Right atrium auricular region (tissue), 2 donors: ENCODE measurements at places on chromosomes 5 and 9. TPM values are rescaled to one million over a fixed set of nuclear protein-coding genes. Genes with fewer than 3 reads are reported as not detected.

- no peak for DNase-seq
- no peak overlapping the region for H3K27ac ChIP-seq
- H3K27me3 ChIP-seq, result no peaks in the 10 kb centered on the region
- H3K4me3 ChIP-seq, result no peak overlapping the region
- no peaks in the 10 kb centered on the region for H3K36me3 ChIP-seq
Measured at GRCh38 chr9:6186691-6187090, 28.9 kb upstream of the IL33 start.

DNA sequence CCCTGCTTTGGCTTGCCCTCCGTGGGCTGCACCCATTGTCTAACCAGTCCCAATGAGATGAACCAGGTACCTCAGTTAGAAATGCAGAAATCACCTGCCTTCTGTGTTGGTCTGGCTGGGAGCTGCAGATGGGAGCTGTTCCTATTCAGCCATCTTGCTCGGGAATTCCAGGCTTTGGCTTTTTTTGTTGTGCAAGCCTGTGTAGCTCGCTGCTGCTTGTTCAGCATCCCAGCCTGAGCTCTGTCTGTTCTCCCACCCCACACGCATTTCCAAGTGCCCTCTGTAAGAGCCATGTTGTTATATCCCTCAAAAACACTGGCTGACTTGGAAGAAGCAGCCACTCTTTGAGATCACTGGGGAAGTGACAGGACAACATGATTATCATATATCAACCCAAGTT, 101.6 kb upstream of the DPYSL3 start:
- DNase-seq, result no peak
- H3K27ac ChIP-seq, result no peak overlapping the region
- no peak overlapping the region for H3K4me3 ChIP-seq
- no peaks in the 10 kb centered on the region for H3K36me3 ChIP-seq
- no peaks in the 10 kb centered on the region for H3K4me1 ChIP-seq

DNA sequence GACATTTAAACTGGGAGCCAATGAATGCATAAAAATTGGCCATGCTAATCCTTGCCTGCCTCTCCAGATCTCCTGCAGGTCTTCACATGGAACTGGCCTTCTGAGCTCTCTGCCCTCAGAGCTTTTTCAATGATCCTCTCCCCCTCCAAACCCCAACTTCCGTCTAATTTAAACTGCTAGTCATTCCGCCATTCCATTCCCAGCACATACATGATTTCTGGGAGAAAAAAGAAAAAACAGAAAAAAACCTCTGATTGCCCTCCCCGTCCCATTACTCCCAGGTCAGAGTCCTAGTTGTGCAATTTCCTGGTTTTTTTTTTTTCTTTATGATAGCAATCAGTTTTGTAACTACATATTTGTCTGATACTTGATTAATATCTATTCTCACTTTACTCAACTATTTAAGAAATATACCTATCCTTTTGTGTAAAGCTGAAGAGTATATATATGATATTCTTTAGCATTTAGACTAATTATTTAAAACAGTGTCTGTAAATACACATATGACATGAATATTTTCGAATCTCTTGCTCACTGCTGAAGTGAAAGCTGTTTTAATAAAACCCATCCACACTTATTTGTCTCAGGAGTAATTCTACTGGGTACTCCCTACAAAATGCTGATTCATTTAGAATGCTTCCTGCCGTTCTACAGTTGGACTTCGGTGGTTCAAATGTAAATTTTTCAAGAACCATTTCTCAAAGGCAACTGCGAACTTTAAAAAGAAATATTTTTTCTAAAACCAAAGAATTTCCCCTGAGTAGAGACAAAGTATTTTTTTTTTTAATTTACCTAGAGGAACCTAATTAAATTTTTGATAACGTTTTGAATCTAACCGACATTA, 1.6 kb downstream of the HINT1 start:
- no peaks in the 10 kb centered on the region for H3K4me1 ChIP-seq
- no peak for DNase-seq
- peak overlapping the region; percentile 85 for H3K4me3 ChIP-seq
- peaks cover 39% of the 10 kb centered on the region for H3K36me3 ChIP-seq
- no peaks in the 10 kb centered on the region for H3K27me3 ChIP-seq

DNA sequence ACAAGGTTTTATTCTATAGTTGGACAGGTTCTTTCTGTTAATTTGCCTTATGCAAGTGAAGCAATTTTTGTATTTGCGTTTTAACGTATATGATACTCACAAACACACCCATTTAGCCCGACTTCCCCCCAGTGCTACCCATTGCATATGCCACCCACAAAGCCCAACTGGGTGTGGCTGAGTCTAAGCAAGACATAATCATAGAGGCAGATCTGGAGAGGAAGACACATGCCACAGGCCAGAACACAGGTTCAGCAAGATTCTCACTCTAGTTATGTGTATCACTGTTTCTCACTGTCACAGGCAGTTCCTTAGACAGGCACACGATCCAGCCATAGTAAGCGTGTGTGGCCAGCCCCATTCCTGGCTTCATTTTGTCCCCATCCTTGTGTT, 29.0 kb upstream of the PUM3 start:
- no peak overlapping the region for H3K27ac ChIP-seq
- no peak overlapping the region for H3K4me3 ChIP-seq
- no peak for DNase-seq

DNA sequence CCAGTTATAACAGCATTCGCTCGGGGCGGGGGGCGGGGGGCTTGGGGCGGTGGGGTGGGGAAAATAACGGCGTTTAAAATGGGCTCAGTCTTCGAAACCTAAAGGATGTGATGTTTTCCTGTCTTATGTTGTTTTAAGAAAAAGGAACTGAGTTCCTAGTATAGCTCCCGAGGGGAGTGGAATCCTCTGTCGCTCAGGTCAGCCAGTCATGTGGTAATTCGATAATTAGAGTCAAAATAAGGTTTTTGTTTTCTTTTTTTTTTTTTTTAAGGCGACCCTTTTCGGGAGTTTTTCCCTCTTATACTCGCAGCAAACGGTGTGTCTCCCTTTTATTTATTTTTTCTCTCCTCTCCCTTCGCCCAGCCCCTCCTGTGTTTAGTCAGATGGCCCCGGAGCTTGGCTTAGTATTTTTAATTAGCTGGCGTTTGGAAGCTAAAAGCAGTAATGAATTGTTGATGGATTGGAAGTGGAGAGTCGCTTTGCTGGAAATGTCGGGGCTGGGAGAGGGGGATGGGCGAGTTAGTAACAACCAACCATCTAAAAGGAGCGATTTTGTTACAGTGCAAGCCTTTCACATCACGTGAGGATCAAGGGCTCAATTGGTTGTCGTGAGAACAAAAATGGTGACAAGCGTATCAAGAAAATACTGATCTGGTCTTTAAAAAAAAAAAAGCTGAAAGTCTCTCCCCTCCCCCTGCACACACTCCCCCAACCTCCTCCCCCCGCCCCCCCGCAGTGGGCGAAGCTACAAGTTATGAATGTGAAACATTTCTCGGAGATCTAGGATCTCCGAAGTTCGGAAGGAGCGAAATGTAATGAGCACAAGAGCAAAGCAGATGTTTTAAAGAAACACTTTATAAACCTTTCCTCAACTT, 714 bp upstream of the ZNF608 start:
- peaks cover 20% of the 10 kb centered on the region for H3K4me1 ChIP-seq
- H3K27ac ChIP-seq, result peak overlapping the region; percentile 91
- H3K36me3 ChIP-seq, result no peaks in the 10 kb centered on the region

- DNase-seq, result peak; percentile 64
- H3K27me3 ChIP-seq, result no peaks in the 10 kb centered on the region
- no peaks in the 10 kb centered on the region for H3K36me3 ChIP-seq
- no peaks in the 10 kb centered on the region for H3K4me1 ChIP-seq
- no peak overlapping the region for H3K27ac ChIP-seq
- no peak overlapping the region for H3K4me3 ChIP-seq
Measured at GRCh38 chr5:159965031-159965837, 43.7 kb upstream of the TTC1 start.

DNA sequence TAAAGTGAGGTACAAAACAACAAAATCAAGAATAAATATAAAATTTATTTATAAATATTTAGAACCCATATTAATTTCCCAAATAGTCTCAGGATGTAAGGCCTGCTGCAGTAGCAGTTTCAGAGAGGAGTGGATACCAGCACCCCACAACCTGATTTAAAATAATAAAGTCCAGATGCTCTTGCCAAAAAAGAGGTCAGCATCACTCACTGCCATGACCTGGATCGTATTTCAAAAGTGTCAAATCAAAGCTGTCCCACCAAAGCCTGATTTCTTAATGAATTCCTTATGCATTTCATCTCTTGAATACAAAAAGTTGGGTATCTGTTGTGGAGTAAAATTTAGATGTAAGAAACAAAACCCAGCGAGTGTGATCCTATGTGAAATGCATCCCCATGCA, 58.0 kb upstream of the ROR2 start:
- H3K4me1 ChIP-seq, result no peaks in the 10 kb centered on the region
- no peaks in the 10 kb centered on the region for H3K36me3 ChIP-seq
- H3K27me3 ChIP-seq, result no peaks in the 10 kb centered on the region
- H3K27ac ChIP-seq, result no peak overlapping the region
- H3K4me3 ChIP-seq, result no peak overlapping the region
- no peak for DNase-seq

- no peaks in the 10 kb centered on the region for H3K27me3 ChIP-seq
- H3K4me1 ChIP-seq, result no peaks in the 10 kb centered on the region
- DNase-seq, result no peak
- no peak overlapping the region for H3K27ac ChIP-seq
Measured at GRCh38 chr5:125552486-125552885, 806.0 kb upstream of the ZNF608 start.

GRCh38 chr9:76400534-76401096, 6.4 kb upstream of the RFK start:
- no peaks in the 10 kb centered on the region for H3K4me1 ChIP-seq
- DNase-seq, result no peak
- H3K27ac ChIP-seq, result no peak overlapping the region
- H3K4me3 ChIP-seq, result no peak overlapping the region

- no peaks in the 10 kb centered on the region for H3K4me1 ChIP-seq
- no peaks in the 10 kb centered on the region for H3K27me3 ChIP-seq
- H3K27ac ChIP-seq, result no peak overlapping the region
- H3K36me3 ChIP-seq, result no peaks in the 10 kb centered on the region
- H3K4me3 ChIP-seq, result no peak overlapping the region
Measured at GRCh38 chr5:21817668-21818369, 1035.3 kb downstream of the CDH12 start.

DNA sequence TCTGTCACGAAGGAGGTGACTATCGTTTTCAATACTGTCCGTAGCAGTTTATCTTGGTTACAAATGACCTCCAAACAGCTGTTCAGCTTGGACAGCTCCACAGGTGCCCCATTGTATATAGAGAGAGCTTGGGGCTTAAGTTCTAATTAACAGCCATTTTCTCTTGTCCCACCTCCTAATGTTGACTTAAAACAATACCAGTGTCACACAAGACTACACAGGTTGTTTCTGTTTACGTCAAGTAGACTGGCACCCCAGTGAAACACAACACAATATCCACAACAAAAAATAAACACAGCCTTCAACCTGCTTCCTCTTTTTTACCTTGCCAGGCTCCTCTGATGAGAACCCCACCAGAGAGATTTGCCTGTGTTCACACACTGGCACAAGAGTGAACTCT, 39.8 kb upstream of the TLE1 start:
- no peak overlapping the region for H3K4me3 ChIP-seq
- H3K27me3 ChIP-seq, result no peaks in the 10 kb centered on the region
- H3K36me3 ChIP-seq, result no peaks in the 10 kb centered on the region
- DNase-seq, result peak; percentile 21
- H3K4me1 ChIP-seq, result no peaks in the 10 kb centered on the region
- H3K27ac ChIP-seq, result no peak overlapping the region

GRCh38 chr5:79582186-79582585, 30.1 kb upstream of the TENT2 start:
- no peaks in the 10 kb centered on the region for H3K4me1 ChIP-seq
- no peaks in the 10 kb centered on the region for H3K36me3 ChIP-seq
- DNase-seq, result no peak
- no peak overlapping the region for H3K27ac ChIP-seq
- H3K4me3 ChIP-seq, result no peak overlapping the region

DNA sequence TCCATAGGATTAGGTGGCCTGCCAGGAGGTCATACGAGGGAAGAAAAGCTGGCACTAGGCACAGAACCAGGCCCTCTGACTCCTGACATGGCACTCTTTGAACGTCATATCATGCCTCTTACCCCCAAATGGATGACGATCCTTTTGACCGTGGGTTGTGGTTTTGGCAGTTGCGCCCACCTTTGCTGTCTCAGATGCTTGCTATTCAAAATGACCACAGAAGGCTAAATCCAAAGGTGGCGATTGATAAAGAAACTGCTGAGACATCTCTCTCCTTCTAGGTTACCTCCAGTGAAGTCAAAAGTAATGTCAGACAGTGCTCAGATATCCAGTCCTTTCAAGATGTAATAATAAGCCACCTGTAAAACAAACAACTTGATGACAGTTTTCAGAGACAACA, 385.0 kb downstream of the EFNA5 start:
- no peak overlapping the region for H3K27ac ChIP-seq
- H3K4me1 ChIP-seq, result no peaks in the 10 kb centered on the region
- no peaks in the 10 kb centered on the region for H3K27me3 ChIP-seq
- H3K36me3 ChIP-seq, result no peaks in the 10 kb centered on the region
- DNase-seq, result no peak
- H3K4me3 ChIP-seq, result no peak overlapping the region

DNA sequence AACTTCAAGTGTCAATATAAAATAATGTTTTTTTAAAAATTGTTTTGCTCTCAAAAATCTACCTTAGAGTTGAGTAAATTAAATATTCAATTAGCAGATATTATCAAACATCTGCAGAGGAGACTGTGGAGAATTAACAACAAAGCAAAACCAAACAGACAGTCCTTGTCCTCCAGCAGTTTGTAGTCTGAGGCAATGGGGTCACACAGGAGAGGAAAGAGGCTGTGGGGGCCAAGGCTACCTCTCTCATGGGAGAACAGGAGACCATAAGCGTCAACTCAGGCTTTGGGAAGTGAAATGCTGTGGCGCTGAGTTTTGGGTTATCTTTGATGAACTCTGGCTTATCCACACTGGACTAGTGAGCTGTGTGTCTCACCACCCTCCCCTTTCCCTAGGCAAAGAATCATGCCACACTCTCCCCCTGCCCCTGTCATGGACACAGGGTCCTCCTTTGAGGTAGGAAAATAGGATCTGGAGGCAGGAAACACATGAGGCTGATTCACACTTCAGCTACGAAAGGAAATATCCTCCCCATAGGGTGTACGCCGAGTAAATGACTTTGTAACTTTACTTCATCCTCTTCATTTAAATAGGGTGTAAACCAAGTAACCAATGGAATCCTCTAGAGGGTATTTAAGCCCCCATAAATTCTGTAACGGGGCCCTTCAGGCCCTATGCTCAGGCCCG, 152.7 kb downstream of the FSTL4 start:
- H3K27me3 ChIP-seq, result no peaks in the 10 kb centered on the region
- H3K4me1 ChIP-seq, result no peaks in the 10 kb centered on the region
- no peaks in the 10 kb centered on the region for H3K36me3 ChIP-seq
- no peak overlapping the region for H3K27ac ChIP-seq

DNA sequence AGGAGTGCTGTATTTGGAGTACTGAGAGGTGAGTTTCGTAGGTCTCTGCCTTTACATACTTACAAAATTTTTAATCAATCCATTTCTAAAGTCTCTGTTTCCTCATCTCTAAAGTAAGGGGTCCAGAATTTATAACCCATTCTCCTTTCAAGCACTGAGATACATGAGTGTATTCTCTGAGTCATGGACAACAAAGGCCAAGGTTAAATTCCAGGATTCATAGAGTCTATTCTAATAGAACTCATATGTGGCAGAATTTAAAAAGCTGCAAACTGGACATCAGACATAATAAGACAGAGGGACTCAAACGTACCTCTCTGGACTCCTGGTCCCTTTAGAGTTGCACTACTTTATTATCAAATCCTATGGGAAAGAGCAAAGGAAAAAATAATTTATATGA, 112.5 kb upstream of the SLIT3 start:
- peaks cover 4% of the 10 kb centered on the region for H3K4me1 ChIP-seq
- H3K4me3 ChIP-seq, result no peak overlapping the region
- H3K36me3 ChIP-seq, result no peaks in the 10 kb centered on the region
- no peak overlapping the region for H3K27ac ChIP-seq

FCN1 gene
- total RNA-seq, result 0.63 TPM

DAP gene
- total RNA-seq, result 34.6 TPM

EIF4E1B gene
- total RNA-seq, result not detected

HTR4 gene
- 4.3 TPM for total RNA-seq

ZNF483 gene
- 6.9 TPM for total RNA-seq

HMMR gene
- 0.43 TPM for total RNA-seq
